Stimulated activated CD8-positive, alpha-beta memory T cell treated with anti-CD3 and anti-CD28 coated beads, Interleukin-7, amount 100 ng/mL, for 1 hour (primary cell): ENCODE measurements at places on chromosomes 5 and 9.

DNA sequence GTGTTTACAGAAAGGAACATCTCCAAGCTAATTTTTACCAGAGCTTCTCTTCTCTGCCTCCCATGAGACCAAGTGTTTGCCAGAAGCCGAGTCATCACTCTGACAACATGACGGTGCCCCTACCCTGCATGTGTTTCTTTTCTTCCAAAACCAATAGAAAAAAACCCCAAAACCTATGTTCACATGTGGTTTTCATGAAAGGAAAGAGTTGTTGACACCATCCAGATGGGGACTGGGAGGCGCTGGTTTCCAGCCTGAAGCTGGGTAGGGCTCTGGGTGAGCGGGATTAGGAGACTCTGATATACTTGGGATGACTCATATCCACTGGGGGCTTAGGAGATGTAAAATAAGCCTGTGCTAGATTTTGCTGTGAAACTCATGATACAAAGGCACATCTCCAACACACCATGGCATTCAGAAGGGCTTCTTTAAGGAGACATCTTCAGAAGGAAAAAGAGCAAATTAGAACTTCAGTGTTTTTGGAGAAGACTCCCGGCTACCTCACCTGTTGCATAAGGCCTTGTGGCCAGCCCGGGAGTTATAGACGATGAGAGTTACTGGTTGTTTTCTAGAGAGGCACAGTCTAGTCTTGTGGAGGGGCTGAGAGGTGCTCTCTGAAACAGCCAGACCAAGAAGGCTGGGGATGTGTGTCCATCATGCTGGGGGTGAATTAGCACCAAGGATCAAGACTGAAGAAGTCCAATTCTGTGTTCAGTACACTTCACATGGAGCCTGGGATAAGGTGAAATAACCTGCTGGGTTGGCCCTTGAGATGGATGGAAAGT lies 108.9 kb upstream of the LHFPL2 start:
- no peak for DNase-seq

DNA sequence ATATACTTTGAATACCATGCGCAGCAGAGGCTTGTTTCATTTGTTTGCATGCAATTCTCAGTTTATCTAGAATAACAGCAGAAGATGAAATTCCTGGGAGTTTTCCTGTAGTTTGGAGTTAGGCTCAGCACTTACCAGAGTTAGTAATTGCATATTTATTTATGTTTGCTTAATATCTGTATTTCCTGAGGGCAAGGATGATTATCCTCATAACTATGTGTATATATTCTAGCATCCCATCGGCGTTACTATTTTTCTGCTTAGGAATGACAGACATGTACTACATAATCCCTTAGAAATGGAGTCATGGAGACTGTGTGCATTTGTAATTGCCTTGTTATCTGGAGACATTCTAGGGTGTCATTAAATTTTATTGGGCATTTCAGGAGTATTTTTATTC lies 1184.8 kb downstream of the DTWD2 start:
- no peak for DNase-seq

GRCh38 chr5:69011910-69012309 lies 81.9 kb upstream of the SLC30A5 start:
- no peak for DNase-seq

- DNase-seq: no peak
These were observed 14.4 kb upstream of the SLC22A4 start for GRCh38 chr5:132279801-132280200.

DNA sequence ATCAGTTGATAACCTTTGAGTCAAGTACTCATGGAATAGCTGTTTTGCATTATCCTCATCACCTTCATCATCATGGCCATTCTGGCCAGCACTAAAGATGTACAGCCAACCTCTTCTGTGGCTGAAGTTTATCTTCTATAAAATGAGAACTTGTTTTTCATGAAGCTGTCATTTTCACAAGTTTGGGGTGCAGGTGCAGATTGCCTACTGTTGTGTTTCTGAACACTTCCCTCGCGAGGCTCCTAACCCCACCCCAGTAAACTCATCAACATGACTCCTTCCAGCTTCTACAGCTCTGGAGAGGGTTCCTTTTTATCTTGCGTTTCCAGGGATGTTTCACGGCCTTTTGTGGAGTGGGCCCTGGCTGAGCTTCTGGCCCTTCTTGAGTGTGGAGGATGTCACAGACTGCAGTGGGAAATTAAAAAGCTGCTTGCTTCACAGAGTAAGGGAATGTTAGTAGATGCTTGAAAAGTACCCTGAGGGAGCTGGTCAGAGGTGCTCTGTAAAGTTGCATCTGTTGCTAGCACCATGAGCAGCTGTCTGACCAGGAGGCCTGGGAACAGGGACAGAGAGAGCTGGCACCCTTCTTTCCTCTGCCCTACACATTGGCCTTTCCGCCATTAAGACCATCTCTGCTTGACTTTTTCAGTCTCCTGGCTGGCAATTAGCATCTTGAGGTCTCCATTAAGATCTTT lies 24.9 kb downstream of the SYK start:
- no peak for DNase-seq

- no peak for DNase-seq
These were observed 13.3 kb downstream of the SLC25A46 start for GRCh38 chr5:110751902-110752762.

GRCh38 chr9:132978451-132979131 lies at the start of gene GFI1B:
Gene GFI1B, plus strand, starts transcription at chr9:132978694. Its CDS starts 7,985 bp downstream, at chr9:132986679.
- no peak for DNase-seq

GRCh38 chr9:98064623-98065392 lies 8.3 kb downstream of the NANS start:
- DNase-seq: no peak

DNA sequence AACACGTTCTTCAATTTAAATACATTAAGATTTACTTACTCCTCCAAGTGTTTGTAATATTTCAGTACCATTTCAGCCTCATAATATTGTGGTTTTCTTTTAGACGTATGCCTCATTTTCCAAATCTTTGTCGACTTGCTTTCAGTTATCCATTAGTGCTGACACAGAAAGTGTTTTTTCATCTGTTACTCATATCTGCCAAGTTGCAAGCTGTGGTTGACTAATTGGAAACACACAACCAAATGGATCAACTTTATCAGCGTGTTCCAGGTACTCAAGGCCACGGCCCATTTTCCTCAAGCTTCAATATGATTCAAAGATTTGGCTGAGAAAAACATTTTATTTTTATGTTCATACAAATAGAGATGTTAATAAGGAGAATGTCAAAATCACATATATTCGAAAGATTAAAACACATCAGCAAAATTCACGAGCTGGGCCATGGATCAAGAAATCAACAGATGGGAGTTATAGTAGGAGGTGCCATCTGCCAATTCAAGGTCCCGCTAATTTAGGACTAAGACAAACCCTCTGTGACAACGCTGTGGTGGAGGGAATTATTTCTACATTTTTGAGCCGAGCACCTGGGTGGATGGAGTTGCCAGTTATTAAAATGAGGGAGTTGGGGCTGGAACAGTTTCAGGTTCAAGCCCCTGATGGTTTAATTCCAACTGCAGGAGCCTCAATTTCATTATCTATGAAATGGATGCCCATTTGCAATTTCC lies 27.2 kb upstream of the CCNJL start:
- DNase-seq: no peak

- DNase-seq: no peak
These were observed 142.0 kb downstream of the ZNF608 start for GRCh38 chr5:124604419-124604818.
